ENCODE measurements at places on chromosomes 11 and 22.

DNA sequence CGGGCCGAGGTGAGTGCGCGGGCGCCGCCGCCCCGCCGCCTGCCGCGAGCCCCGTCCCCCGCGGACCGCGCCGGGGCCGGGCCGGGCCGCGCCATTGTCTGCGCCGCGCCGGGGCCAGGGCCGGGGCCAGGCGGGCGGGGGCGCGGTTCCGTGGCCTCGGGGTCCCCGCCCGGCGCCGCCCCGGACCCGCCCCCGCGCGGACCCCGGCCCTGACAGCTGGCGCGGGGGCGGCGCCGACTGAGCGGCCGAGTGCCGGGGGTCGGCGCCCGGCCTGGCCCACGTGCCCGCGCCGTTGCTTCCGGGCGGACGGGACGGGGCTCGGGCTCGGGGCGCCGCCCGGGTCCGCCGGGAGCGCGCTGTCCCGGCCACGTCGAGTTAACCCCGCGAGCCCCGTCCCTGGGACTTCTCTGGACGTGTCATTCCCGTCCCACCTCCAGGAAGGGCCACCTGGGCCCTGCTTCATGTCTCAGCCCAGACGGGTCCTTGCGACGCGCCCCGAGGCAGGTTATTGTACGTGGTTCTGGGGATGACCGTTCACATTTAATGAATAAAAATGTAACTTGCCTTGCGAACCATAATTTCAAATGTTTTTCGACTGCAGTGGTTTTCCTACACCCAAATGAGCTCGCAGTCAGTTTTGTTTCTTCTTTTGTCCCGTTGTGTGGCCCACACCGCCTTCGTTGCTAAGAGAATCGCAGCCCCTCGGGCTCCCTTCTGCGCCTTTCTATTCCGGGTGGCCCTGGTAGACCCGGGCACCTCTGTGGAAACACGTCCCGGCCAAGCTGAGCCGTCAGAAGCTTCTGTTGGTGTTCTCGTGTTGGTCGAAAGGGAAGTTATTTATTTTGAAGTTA is 562 bp downstream of the ZBED4 start:
- DNase-seq: no peak

DNA sequence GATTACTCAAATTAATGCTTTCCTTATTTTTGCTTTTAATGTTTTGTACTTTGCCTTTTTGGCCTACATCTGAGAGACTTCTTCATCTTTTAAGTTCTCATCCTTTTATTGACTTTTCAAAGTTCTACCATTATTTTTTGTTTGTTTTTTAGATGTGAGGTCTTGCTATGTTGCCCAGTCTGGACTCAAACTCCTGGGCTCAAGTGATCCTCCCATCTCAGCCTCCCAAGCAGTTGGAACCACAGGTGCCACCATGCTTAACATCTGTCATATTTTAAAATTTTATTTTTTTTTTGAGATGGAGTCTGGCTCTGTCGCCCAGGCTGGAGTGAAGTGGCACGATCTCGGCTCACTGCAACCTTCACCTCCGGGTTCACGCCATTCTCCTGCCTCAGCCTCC is 57.8 kb downstream of the PPP6R2 start:
- DNase-seq: no peak

- DNase-seq: no peak
These were observed 7.8 kb upstream of the POLR3H start for GRCh38 chr22:41551877-41552582.

DNA sequence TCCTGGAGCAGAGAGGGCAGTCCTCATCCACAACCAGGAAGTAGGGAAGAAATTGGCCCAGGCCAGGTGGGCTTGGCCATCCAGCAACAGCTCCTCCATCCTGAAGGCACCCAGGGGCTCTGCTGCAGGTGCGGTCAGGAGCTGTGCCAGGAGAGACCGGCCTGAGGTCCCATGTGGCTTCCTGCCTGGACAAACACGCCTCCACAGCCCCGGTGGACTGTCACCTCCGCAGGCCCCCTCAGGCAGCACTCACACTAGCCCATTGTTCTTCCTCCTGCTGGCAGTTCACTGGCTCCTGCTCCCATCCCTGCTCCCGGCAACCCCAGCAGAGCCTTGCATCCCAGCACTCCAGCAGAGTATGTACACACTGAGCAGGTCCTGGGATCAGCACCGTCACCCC is 16.0 kb upstream of the POU2AF1 start:
- DNase-seq: no peak

GRCh38 chr11:3245071-3245470 is 12.9 kb upstream of the MRGPRE start:
- DNase-seq: no peak

DNA sequence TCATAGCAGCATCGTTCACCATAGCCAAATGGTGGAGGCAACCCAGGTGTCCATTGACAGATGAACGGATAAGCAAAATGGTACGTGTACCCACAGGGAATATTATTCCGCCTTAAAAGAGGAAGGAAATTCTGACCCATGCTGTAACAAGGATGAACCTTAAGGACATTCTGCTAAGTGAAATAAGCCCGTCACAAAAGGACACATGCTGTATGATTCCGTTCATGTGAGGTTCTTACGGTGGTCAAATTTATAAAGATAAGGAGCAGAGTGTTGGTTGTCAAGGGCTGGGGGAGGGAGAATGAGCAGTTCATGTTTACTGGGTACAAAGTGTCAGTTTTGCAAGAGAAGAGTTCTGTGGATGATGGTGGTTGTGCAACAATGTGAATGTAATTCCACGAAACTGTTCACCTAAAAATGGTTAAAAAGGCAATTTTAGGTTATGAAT is 26.3 kb downstream of the APOL1 start:
- DNase-seq: no peak

GRCh38 chr22:46577368-46578249 is 40.2 kb upstream of the CELSR1 start:
- DNase-seq: no peak

DNA sequence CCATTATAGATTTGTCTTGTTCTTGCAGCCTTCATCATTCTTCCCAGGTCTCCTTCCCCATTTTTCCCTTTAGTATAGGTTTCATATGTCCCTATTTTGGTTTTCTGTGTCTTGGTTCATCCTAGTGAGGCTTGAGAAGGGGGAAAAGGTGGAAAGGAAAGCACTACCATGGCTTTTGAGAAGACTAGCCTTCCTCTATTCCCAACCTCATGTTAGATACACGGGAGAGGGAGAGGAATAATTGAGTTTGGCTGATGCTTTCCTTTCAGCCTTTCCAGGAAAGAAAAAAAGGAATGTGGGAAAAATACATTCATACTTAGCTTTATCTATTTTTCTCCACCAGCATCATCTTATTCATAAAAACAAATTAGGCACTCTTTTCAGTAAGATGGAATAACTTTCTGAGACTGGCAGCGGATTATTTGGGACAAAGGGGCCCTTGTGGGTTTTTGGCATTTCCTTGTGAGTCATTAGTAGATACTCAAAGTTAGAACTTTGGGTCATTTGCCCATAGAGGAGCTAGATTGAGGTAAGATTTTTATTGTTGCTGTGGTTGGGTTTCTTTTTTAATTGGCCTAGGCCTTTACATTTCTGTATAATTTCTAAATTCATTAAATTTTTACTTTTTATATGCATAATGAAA is 23.8 kb downstream of the CAPRIN1 start:
- no peak for DNase-seq

DNA sequence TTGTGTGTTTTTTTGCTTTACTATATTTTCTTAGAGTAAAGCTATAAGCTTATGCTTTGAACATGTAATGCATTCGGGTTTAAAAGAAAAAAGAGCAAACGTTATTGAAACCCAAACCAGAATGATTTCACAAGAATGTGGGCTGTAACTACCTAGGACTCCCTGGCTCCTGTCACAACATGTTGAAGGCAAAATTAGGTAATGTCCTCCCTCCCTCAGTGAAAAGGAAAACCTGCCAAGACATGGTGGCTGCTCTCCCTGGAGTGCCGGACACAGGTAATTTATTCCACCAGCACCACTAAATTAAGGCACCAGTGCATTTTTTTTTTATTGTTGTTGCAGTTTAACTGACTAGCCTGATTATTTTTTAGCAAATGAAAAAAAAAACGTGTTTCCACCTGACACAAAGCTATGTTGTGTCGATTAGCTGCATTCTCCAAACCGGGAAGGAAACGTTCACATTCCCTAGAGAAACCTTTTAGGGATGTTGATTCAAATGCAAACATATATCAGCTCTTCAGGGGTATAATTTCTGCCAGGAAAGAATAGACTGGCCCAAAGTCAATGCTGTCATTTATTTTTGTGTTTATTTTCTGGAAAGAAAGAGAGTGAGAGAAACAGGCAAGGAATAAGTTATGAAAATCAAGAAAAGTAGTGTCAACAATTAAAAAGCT is 134.6 kb downstream of the CCDC34 start:
- DNase-seq: no peak

DNA sequence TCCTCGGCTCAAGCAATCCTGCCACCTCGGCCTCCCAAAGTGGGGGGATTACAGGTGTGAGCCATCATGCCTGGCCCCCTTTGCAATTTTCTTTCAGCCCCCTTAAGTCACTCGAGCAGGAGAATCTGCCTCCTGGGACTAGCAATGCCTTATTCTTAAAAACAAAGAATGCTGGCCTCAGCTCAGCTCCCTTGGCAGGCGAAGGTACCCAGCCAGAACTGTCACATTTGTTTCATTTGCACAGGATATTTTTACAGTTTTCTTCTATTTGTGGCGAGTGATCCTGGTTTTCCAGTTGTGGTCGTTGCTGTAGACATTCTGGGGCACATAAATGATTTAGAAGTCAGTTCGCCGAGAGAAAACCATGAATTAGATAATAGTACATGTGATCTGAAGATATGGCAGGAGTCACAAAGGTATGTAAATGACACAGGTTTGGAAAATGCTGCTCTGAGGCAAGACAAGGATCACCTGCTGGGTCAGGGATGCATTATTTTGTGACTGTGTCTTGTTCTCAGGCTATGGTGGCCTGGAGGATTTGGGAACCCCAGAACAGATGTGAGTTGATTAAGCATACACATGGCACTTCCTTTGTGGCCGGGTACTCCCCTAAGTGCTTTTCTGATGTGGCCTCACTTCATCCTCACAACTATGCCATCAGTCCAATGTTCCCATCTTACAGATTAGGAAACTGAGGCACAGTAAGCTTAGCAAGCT is 51.2 kb upstream of the SLC22A12 start:
- no peak for DNase-seq

DNA sequence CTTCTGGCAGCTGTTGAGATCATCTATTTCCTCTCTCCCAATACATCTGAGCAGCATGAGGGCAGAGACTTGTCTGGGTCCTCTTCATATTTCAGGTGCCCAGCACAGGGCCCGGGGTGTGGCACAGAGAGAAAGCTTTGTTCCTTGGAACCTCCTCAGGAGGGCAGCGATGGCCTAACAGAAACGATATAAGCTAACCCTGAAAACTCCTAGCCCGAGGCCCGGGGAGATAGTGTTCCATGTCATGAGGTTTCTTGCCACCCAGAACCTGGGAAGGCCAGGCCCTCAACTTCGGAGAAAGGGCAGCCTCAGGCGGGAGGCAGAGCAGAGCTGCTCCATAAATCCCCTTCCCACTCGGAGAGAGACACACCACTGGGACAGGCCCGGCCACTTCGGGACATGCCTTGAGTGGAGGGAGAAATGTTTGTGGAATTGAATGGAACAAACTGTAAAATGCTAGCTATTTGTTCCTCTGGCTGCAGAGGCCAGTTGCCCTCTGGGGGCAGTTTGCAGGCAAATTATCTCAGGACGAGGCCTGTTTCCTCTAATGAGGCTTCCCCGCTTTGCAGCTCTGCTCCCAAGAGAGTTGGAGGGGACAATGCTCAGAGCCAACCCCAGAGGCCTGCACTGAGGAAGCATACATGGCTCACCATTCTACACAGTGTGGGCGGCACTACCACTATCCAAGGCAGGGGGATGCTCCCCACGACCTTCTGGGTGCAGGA is 11.6 kb downstream of the ARRB1 start:
- no peak for DNase-seq

DNA sequence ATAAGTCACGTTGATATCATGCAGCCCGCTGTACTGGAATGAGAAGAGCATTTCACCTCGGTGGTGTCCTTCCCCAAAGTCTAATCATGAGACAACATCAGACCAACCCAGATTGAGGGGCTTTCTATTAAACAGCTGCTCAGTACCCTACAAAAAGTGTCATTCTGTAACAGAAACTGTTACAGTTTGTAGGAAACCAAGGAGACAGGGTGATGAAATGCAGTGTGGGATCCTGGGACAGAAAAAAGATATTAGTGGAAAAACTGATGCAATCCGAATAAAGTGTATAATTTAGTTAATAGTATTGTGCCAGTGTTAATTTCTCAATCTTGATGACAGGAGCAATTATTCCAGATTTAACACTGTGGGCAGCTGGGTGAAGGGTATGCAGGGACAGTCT is 128.0 kb downstream of the MICAL2 start:
- DNase-seq: no peak

DNA sequence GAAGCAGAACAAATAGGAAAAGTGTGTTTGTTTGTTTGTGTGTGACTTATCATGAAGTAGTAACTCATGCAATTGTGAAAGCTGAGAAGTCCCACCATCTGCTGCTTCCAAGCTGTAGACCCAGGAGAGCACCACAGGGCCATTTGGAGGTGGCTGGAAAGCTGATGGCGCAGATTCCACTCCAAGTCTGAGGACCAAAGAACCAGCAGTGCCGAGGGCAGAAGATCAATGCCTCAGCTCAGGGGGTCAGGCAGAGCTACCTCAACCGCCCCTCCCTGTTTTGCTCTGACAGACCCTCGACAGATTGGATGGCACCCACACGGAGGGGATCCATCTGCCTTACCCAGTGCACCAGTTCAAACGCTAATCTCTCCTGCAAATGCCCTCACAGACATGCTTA is 896.2 kb downstream of the BRD1 start:
- no peak for DNase-seq

DNA sequence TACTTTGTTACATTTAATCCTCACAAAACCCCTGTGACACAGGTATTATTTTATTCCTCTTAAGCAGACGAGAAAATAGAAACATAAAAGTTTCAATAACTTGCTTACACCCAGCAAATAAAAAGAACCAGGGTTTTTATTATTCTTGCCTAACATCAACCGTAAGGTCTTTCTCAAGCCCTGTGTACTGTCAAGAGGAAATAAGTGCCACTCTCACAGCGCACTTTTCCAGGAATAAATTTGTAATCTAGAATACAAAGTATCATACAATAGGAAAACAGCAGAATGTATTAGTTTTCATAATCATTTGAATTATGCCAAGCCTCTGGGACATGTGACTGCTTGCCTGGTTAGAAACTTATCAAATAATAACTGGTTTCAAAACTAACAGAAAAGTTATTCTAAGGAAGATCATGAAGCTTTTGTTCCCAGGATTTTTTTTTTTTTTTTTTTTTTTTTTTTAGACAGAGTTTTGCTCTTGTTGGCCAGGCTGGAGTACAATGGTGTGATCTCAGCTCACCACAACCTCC is 7.4 kb downstream of the CCDC34 start:
- DNase-seq: no peak

DNA sequence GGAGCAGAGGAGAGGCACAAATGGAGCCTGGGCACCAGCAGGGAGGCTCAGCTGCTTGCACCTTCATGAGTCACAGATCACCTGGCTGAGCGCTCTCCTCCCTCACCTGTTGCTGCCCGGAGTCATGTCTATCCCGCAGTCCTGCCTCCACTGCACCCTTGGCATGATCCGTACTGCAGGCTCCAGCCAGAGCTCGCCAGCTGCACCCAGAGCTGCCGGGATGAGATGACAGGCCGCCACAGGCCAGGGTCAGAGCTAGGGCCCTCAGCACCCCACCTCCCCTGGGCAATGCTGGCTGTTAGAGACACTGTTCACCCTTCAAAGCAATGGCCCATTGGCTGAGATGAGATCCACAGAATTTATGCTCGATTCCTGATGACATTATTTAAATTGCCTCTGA is 702.8 kb downstream of the TBC1D22A start:
- DNase-seq: no peak

Measured in activated gamma-delta T cell (primary cell).